ENCODE measurements at places on chromosomes 1 and 21.

GRCh38 chr21:14124266-14124665 lies 86.5 kb downstream of the LIPI start:
- no peak for DNase-seq

- no peak for DNase-seq
Measured at GRCh38 chr1:159763686-159764085, 17.1 kb upstream of the DUSP23 start.

- no peak for DNase-seq
Measured at GRCh38 chr1:180096584-180097325, 57.9 kb upstream of the QSOX1 start.

DNA sequence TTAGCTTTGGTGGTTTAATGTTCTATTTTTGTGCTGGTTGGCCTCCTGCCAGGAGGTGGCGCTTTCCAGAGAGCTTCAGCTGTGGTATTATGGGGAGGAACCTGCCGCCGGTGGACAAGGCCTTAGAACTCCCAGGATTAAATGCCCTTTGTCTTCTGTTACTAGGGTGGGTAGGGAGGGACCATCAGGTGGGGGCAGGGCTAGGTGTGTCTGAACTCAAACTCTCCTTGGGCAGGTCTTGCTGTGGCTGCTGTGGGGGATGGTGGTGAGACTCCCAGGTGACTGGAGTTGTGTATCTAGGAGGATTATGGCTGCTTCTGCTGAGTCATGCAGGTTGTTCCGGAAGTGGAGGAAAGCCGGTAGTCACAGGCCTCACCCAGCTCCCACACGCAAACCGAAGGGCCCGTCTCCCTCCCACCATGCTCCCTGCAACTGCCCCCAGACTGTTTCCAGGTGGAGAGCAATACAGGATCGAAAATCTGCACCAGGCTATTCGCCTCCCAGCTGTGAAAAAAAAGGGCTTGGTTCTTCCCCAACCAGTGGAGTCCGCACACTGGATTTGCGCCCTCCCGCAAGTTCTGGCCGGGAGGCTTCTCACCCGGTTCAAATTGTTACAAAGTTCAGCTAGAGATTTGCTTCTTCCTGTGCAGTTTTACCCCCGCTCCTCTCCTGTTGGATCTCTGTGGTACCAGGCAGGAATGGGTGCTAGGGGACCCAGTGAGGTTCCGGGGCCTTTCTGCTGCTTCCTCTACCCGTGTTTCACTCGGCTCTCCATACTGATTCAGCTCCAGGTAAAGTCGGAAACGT lies 220.5 kb downstream of the CENPF start:
- DNase-seq = no peak

DNA sequence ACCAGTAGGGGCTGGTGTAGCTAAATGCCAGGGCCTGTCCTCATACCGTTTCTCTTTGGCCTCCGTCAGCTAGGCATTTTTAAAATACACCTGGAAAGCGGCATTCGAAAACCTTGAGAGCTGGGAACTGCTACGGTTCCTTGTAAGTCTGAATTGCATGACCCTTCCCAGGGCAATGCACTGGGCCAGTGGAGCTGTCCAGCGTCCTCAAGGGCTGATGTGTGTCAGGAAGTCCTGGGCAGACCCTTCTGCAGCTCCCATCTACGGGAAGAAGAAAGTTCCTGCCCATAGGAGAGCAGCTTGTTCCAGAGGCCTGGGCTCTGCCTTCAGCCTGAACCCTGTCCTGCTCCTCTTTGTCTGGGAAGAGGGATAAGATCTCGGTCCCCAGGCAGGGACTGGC lies 34.1 kb downstream of the UBASH3A start:
- no peak for DNase-seq

DNA sequence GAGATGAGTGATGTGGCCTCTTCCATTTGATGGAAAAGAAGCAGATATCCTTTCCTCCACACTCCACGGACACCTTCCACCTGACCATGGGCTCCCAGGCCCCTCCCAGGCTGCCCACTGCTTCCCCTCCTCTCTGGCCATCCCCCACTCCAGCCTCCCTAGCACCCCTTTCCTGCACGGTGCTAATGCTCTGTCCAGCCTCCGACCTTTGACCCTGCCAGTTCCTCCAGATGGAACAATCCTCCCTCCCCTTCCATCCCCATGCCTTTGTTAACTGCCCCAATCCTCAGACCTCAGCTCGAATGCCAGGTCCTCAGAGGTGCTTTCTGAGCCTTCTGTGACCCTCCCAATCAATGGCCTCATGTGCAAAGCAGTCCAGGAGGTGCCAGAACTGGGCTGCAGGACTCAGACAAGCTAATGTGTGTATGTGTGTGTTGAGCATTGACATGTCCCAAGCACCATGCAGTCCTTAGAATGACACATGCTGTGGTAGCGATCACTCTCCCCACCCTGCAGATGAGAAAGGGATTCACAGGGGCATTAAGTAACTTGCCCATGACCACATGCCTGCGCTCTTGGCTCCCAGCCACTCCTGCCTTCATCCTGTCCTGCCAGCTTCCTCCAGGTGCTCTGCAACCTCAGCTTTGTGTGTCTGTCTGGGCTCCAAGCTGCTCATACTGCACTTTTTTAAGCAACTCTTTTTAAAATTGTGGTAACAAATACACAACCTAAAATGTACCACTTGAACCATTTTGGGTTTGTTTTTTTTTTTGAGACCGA lies 63.5 kb upstream of the EDN2 start:
- peak; percentile 29 for DNase-seq

DNA sequence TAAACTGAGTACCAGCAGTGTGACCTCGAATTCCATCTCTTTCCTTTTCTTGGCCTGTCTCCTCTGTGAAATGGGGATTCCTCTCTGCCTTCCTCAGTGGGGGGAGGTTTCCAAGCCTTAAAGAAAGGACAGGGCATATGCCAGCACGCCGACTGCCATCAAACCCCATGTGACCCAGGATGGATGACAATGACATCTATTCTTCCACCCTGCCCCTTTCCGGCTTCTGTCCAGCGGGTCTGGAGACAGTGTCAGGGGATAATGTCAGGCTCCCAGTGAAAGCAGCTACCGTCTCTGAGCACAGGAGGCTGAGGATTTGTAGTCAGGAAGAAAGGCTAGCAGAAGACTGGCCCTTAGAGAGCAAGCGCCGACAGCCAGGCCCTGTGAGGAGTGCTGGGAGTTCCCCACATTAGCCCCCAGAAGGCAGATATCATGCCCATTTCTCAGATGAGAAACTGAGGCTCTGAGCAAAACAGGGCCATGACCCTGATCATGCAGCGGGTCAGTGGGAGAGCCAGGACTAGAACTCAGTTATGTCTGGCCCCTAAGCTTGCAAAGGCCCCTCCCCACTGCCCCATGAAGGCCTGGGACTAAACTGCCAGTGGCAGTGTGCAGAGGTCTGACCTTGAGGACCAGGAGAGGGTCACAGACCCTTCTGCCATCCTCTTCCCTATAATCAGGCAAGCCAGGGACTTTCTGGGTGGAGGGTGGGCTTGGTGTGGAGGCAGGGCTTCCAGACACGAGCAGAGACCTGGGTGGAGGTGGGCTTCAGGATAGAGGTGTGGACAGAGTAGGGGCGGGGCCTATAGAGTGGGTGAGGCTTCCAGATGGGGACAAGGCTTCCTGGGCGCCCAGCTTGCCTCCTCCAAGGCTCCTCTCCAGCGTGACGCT lies 30.1 kb downstream of the CDCA8 start:
- no peak for DNase-seq

- peak; percentile 34 for DNase-seq
Measured at GRCh38 chr1:202207292-202207691, 13.7 kb downstream of the LGR6 start.

GRCh38 chr1:186474208-186474607 lies 13.3 kb upstream of the PDC start:
- no peak for DNase-seq

DNA sequence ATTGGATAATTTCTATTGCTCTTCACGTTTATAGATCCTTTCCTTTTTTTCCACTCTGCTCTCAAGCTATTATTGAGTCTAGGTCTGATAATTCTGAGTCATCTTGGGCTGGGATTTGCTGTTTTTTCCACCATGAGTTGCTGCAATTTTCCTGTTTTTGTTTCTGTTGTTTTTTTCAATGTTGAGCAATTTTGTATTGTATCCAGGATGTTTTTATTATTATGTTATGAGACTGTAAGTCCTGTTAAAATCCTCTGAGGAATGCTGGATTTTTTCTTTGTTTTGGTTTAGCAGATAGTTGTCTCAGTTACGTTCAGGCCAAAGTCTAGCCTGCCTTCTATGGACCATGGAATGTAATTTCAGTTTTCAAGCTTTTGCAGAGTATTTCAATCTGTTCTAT lies 13.0 kb upstream of the SLC35A3 start:
- no peak for DNase-seq

- DNase-seq = no peak
Measured at GRCh38 chr1:1858382-1859086, 32.4 kb downstream of the GNB1 start.

- DNase-seq = no peak
Measured at GRCh38 chr1:39034114-39034654, 8.0 kb downstream of the NDUFS5 start.

- peak; percentile 31 for DNase-seq
Measured at GRCh38 chr1:107058245-107059032, 2.0 kb downstream of the PRMT6 start.

GRCh38 chr1:114342376-114342775 lies 168.6 kb downstream of the TRIM33 start:
- DNase-seq = no peak

DNA sequence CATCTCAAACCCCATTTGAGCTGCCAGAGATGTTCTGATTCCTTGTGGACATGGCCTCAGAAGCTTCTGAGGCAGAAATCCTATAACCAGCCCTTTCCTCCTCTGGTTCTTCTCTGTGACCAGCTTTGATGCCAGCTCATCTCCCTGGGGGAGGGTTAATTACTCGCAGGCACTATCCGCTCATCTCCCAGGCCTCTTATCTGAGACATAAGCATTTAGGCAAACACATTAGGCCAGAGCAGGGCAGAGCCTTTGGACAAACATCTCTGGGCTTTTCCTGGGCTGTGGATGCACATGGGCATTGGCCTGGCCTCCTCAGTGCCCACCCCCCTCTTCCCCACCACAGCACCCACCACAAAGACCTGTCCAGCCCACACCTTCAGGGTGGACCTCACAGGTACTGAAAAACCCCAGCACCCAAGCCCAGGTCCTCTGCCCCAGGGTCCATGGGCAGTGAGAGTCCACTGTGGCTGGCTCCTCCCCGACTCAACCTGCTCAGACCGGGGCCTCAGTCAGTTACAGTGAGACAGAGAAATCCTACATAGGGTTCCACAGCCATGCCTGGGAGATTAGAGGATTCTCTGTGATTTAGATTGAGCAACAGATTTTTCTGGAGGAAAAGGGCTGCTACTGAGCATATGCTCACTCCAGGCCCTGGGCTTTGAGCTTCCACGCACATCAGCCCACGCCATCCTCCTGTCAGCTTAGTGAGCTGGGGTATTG lies 26.9 kb downstream of the IGSF21 start:
- no peak for DNase-seq

GRCh38 chr1:31626223-31627207 lies 9.0 kb downstream of the HCRTR1 start:
- DNase-seq = no peak

DNA sequence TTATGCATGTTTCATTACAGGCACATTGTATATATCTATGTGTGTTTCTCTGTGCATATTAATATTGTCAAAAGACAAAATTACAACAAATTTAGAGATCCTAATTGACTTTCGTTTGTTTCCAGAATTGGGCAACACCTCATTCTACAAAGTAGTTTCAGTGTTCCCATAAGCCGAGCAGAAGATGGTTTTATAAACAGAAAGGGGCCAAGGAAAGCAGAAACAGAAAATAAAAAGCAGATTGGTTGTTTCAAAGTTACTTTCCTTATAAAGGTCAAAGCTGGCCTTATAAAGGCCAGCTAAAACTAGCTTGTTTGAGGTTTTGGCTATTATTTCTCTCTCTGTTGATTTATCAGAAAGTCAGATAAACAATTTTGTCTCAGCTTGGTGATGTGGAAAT lies 116.2 kb upstream of the FGGY start:
- no peak for DNase-seq

GRCh38 chr1:2145946-2146835 lies 48.4 kb downstream of the FAAP20 start:
- peak; percentile 37 for DNase-seq

- DNase-seq = no peak
Measured at GRCh38 chr1:161531986-161532643, 7.8 kb downstream of the HSPA6 start.

GRCh38 chr1:212438831-212439237 lies 6.1 kb downstream of the NENF start:
- DNase-seq = no peak

DNA sequence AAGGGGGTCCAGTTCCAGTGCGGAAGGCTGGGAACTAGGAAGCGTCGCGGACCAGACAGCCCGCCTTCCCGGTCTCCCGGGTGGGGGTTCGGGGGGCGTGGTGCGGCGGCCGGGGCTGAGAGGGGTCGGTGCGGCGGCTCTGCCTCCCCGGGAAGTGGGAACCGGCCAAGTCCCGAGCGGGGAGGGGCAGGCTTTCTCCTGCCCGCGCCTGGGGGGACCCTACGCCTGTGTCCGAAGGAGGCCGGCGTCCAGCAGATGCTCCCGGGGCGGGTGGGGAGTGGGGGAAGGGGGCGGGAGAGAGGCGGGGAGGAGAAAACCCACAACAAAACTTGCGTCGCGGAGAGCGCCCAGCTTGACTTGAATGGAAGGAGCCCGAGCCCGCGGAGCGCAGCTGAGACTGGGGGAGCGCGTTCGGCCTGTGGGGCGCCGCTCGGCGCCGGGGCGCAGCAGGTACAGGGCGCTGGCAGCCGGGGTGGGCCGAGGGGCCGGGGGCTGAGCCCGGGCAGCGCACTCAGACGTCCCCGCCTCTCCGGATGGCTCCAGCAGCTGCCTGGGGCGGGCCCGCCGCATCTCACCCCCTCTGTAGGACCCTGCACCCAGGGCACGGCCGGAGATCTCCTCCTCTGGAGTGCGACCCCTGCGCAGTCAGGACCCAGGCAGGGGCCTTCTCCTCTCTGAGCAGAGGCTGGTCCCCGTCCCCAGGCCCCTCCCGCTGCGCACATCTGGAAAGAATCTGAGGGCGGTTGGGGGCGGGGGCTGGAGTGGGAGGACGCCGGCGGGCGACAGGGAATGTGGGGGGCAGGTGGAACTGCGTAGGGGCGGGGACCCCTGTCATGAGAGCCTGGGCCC lies at the start of gene PODN:
TSS of gene PODN (plus strand) at position 355 of the 849 bp plus-strand sequence. CDS start 7,643 bp downstream, outside the sequence.
- DNase-seq = peak; percentile 18

DNA sequence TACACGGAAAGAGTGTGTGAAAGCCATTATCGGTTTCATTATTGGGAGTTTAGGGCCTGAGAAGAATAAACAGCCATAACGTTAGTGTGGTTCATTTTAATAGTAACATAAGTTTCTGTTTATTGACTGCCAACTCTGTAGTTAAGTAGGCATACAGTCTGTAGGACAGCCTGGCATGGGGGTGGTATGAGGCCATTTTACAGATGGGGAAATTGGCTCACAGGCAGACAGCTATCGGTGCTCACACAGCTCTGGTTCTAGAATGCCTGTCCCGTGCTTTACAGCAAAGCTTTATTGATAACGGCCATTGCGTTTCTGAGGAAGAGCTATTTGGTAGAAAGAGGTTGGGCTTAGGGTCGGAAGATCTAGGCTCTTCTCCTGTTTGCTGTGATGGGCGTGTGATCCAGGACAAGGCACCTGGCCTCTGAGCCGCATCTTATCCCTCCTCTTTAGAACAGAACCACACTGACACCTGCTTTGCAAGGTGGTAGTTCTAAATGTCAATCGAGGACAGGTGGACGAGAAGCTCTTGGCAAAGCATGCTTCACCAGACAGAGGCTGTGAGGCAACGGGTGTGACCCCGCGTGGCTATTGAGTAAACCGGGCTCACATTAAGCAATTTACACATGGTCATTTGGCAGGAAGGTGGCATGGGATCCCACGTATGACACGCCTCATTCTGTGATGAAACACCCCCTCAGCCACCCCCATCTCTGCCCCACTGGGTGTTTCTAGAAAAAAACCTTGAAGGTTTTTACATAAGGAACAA lies 14.9 kb downstream of the ETS2 start:
- no peak for DNase-seq
